ENCODE measurements at places on chromosomes 5 and 9. TPM values are rescaled to one million over a fixed set of nuclear protein-coding genes. Genes with fewer than 3 reads are reported as not detected.
A peak's percentile ranks its signal among the peaks of the same experiment; 100 is the strongest.

DNA sequence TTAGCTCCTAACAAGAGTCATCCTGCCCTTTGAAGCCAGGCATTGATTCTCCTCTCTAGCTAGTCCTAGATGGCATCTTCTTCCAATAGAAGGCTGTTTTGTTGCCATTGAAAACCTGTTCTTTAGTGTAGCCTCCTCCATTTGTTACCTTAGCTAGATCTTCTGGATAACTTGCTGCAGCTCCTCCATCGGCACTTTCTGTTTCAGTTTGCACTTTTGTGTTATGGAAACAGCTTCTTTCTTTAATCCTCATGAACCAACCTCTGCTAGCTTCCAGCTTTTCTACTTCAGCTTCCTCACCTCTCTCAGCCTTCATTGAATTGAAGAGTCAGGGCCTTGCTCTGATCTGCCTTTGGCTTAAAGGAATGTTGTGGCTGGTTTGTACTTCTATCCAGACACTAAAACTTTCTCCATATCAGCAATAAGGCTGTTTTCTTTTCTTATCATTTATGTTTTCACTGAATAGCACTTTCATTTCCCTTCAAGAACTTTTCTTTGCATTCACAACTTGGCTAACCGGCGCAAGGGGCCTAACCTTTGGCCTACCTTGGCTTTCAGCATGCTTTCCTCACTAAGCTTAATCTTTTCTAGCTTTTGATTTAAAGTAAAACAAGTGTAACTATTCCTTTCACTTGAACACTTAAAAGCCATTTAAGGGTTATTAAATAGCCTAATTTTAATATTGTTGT lies 166.5 kb upstream of the SLC12A2 start:
- no peaks in the 10 kb centered on the region for H3K27me3 ChIP-seq
- no peak for DNase-seq
- no peak overlapping the region for H3K27ac ChIP-seq
- H3K4me1 ChIP-seq: peaks cover 7% of the 10 kb centered on the region
- no peaks in the 10 kb centered on the region for H3K36me3 ChIP-seq
- H3K4me3 ChIP-seq: no peak overlapping the region

GRCh38 chr9:133557581-133557980 lies 23.1 kb downstream of the ADAMTSL2 start:
- DNase-seq: no peak
- H3K27ac ChIP-seq: no peak overlapping the region
- peaks cover 12% of the 10 kb centered on the region for H3K4me1 ChIP-seq
- no peaks in the 10 kb centered on the region for H3K36me3 ChIP-seq
- H3K4me3 ChIP-seq: no peak overlapping the region

DNA sequence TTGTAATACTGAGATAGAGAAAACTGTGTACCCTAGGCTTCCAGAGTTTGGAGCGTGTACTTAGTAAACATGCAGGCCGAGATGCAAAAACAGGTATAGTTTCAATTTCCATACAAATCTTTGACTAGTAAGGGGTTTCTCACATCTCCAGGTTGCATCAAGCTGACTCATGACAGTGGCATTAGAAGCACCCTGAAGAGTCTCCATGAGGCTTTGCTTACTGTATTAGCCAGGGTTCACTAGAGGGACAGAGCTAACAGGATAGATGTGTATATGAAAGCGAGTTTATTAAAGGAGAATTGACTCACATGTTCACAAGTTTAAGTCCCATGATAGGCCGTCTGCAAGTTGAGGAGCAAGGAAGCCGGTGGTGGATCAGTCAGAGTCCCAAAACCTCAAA lies 275.3 kb upstream of the CDH6 start:
- no peak overlapping the region for H3K27ac ChIP-seq
- H3K4me3 ChIP-seq: no peak overlapping the region
- no peaks in the 10 kb centered on the region for H3K27me3 ChIP-seq
- no peak for DNase-seq

DNA sequence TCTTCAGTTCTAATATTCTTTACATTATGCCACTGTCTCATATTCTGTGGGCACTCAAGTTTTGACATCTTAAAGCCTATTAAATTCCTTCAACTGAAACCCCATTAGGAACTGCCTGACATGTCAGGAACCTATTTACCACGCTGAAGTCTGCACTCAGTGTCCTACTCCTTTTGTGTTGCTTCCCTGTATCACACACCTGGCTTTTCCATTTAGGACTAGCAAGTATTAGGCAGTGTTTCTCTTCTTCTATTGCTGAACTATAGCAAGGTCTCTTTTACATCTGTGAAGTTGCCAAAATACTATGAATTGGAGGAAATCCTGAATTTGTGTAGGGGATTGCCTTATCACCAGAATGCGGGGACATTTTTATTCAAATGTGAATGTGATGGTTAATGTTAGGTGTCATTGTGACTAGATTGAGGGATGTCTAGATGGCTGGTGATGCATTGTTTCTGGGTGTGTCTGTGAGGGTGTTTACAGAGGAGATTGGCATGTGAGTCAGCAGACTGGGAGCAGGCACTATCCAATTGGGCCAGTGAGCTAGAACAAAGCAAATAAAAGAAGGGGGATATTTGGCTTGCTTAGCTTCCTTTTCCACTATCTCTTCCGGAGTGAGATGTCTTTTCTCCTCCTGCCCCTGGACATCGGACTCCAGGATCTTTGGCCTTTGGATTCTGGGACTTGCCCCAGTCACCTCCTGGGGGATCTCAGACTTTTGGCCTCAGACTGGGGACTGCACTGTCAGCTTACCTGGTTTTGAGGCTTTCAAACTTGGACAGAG lies 21.2 kb upstream of the VCAN start:
- no peaks in the 10 kb centered on the region for H3K4me1 ChIP-seq
- H3K36me3 ChIP-seq: no peaks in the 10 kb centered on the region
- no peak overlapping the region for H3K27ac ChIP-seq
- no peaks in the 10 kb centered on the region for H3K27me3 ChIP-seq
- no peak for DNase-seq

- no peak overlapping the region for H3K27ac ChIP-seq
- H3K27me3 ChIP-seq: no peaks in the 10 kb centered on the region
- no peaks in the 10 kb centered on the region for H3K36me3 ChIP-seq
- no peak for DNase-seq
- H3K4me1 ChIP-seq: no peaks in the 10 kb centered on the region
Measured at GRCh38 chr5:94983861-94984535, 300.9 kb downstream of the MCTP1 start.

GRCh38 chr9:77016121-77016525 lies 3.3 kb upstream of the FOXB2 start:
- no peak overlapping the region for H3K27ac ChIP-seq
- DNase-seq: peak; percentile 15
- peaks cover 35% of the 10 kb centered on the region for H3K4me1 ChIP-seq
- peaks cover 14% of the 10 kb centered on the region for H3K27me3 ChIP-seq

DNA sequence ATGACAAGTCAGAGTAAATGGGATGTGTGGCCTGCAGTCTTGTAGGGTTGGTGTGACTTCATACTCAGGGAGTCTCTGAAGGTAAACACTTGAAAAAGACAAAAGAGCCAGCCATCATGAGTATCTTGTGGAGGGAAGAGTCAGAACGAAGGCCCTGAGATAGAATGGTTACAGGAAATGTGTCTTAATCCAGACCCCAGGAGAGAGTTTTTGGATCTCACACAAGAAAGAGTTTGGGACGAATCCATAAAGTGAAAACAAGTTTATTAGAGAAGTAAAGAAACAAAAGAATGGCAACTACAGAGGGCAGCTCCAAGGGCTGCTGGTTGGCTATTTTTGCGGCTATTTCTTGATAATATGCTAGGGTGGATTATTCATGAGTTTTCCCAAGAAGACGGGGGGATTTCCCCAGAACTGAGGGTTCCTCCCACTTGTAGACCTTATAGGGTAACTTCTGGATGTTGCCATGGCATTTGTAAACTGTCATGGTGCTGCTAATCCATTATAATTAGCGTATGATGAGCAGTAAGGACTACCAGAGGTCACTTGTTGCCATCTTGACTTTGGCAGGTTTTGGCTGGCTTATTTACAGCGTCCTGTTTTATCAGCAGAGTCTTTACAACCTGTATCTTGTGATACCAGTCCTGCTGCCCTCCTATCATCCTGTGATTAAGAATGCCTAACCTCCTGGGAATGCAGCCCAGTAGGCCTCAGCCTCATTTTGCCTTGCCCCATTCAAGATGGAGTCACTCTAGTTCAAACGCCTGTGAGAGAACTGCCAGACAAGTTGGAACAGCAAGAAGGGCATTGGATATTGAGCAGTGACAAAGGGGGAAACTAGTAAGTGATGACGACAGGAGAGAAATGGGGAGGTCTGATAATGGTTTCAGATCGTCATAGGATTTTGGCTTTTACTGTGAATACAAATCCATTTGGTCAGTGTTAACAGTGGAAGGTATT lies 34.0 kb downstream of the MTRR start:
- H3K27ac ChIP-seq: no peak overlapping the region
- no peaks in the 10 kb centered on the region for H3K4me1 ChIP-seq
- DNase-seq: no peak
- no peaks in the 10 kb centered on the region for H3K27me3 ChIP-seq
- no peaks in the 10 kb centered on the region for H3K36me3 ChIP-seq
- H3K4me3 ChIP-seq: no peak overlapping the region

DNA sequence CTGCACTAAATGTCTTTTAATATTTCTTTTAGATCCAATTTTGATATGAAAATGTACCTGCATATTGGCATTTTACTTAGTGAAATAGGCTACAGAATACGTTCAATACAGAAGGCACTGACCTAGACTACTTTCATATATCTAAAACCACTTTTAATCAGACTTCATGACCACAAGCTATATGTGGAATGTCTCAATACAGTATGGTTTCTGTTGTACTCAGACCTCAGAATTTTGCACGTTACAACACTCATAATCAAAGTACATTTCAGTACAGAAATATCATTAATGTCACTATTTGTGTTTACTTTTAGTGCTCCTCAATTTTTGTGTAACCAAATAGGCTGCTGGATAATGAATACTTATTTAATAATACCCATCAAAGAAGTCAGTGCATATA lies 74.8 kb downstream of the MEF2C start:
- H3K36me3 ChIP-seq: no peaks in the 10 kb centered on the region
- no peak for DNase-seq
- H3K4me1 ChIP-seq: no peaks in the 10 kb centered on the region
- no peak overlapping the region for H3K4me3 ChIP-seq
- H3K27me3 ChIP-seq: no peaks in the 10 kb centered on the region
- H3K27ac ChIP-seq: no peak overlapping the region

DNA sequence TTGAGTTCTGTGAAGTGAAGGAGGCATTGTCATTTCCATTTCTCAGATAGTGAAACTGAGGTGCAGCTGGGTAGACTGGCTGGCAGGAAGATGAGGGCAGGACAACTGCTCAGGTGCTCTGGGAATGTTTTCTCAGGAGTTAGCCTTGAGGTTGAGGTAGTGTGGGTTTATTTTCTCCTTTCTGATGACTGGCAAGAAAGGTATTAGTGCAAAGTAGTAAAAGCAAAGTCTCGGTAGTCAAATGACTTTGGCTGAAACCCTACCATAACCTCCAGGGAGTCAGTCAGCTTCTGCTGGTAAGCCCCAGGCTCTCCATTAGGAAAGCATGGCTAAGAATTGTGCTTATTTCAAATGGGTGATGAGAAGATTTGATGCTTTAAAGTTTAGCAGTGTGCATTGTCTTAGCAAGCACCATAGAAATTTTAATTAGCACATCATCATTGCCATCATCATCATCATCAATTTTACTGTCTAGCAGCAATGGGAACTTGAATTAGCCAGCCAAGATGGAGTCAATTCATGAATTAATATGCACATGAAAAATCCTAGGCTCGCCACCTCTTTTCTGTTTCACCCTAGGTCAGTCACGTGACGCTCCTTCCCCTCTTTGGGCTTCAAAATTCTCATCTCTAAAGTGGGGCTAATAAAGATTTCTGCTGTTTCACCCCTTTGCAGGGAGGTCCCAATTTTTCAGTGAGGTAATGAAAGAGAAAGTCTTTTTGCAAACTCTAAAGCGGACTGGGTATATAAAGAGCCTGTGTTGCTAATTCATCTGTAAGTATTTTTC lies 10.7 kb upstream of the PAPPA start:
- no peak overlapping the region for H3K4me3 ChIP-seq
- no peak for DNase-seq
- no peaks in the 10 kb centered on the region for H3K4me1 ChIP-seq
- no peak overlapping the region for H3K27ac ChIP-seq
- no peaks in the 10 kb centered on the region for H3K27me3 ChIP-seq

GRCh38 chr9:3746296-3747275 lies 220.8 kb upstream of the RFX3 start:
- H3K4me1 ChIP-seq: peaks cover 4% of the 10 kb centered on the region
- no peaks in the 10 kb centered on the region for H3K36me3 ChIP-seq
- H3K27ac ChIP-seq: no peak overlapping the region

GRCh38 chr5:134077926-134078580 lies 36.4 kb upstream of the TCF7 start:
- no peak overlapping the region for H3K27ac ChIP-seq
- H3K4me1 ChIP-seq: peaks cover 8% of the 10 kb centered on the region
- DNase-seq: no peak
- no peak overlapping the region for H3K4me3 ChIP-seq
- no peaks in the 10 kb centered on the region for H3K36me3 ChIP-seq

DNA sequence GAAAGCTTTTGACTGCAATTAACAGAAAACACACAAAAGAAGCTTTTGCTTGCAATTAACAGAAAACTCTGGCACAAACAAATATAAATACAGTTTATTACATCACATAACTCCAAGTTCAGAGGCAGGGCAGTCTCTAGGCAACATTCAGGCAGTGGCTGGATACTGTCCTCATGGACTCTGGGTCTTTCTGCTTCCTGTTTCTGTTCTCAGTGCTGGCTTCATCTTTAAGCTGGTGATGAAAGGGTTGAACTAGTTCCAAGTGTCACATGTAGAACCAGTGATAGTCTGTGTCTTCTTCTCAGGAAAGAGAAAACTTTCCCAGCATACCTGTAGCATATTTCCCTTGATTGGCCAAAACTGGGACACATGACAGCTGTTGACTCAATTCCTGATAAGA lies 222.6 kb upstream of the GLRA1 start:
- no peak overlapping the region for H3K4me3 ChIP-seq
- no peaks in the 10 kb centered on the region for H3K36me3 ChIP-seq
- H3K27me3 ChIP-seq: no peaks in the 10 kb centered on the region
- DNase-seq: no peak

The C9orf50 gene
- total RNA-seq: 3.7 TPM

The SLC28A3 gene
- 0.31 TPM for total RNA-seq

The SLC34A3 gene
- 0.25 TPM for total RNA-seq

The PGM5 gene
- 9.3 TPM for total RNA-seq

The PPP3R2 gene
- total RNA-seq: 18.0 TPM

The SERF1A gene
- 9.6 TPM for total RNA-seq

The IDNK gene
- total RNA-seq: 4.9 TPM
